Lung microvascular endothelial cell (primary cell): ENCODE measurements at places on chromosomes 6 and 20. TPM values are rescaled to one million over a fixed set of nuclear protein-coding genes. Genes with fewer than 3 reads are reported as not detected.

EFCAB8 gene
- under 0.01 TPM in 2 replicates for total RNA-seq

GRCh38 chr6:99979953-99980352, 14.1 kb downstream of the MCHR2 start:
- no peak for DNase-seq

TRPC4AP gene
- 64.1 and 70.2 TPM in 2 replicates for total RNA-seq

- DNase-seq: no peak
These were observed 7.6 kb upstream of the VEGFA start for GRCh38 chr6:43762410-43762768.

GRCh38 chr20:38685853-38686473, 38.3 kb upstream of the SLC32A1 start:
- peak; percentile 72 for DNase-seq

- no peak for DNase-seq
These were observed 777.5 kb downstream of the MAFB start for GRCh38 chr20:39911497-39911896.
